ENCODE measurements at places on chromosomes 4 and X.
A peak's percentile ranks its signal among the peaks of the same experiment; 100 is the strongest.

DNA sequence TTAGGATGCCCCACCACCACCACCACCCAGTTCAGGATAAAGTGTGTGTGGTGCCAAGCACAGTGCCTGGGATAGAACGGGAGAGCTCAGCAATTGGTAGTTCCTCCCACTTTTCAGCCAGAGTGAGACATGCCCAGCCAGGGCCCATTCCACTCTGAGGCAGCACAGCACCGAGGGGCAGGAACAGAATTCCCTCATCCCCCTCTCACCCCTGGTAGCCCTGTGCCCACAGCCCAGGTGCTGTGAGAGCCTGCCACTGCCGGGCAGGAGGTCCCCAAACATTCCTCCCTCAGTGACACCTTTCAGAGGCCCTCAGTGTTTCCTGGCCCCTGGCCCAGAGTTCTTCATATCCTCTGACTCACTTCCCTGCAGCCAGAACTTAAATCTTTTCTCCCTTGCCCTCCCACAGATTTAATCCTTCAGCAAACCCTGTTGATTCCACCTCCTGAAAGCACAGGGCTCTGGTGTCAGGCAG, 8.1 kb downstream of the RIPPLY1 start:
- H3K27ac ChIP-seq, result peak overlapping the region; percentile 86
- no peaks in the 10 kb centered on the region for H3K36me3 ChIP-seq
- H3K4me1 ChIP-seq, result peaks cover 6% of the 10 kb centered on the region
- peaks cover 42% of the 10 kb centered on the region for H3K27me3 ChIP-seq

- no peaks in the 10 kb centered on the region for H3K36me3 ChIP-seq
- no peaks in the 10 kb centered on the region for H3K27me3 ChIP-seq
- no peak for DNase-seq
Observed at GRCh38 chrX:3728454-3728853, 15.0 kb upstream of the PRKX start.

DNA sequence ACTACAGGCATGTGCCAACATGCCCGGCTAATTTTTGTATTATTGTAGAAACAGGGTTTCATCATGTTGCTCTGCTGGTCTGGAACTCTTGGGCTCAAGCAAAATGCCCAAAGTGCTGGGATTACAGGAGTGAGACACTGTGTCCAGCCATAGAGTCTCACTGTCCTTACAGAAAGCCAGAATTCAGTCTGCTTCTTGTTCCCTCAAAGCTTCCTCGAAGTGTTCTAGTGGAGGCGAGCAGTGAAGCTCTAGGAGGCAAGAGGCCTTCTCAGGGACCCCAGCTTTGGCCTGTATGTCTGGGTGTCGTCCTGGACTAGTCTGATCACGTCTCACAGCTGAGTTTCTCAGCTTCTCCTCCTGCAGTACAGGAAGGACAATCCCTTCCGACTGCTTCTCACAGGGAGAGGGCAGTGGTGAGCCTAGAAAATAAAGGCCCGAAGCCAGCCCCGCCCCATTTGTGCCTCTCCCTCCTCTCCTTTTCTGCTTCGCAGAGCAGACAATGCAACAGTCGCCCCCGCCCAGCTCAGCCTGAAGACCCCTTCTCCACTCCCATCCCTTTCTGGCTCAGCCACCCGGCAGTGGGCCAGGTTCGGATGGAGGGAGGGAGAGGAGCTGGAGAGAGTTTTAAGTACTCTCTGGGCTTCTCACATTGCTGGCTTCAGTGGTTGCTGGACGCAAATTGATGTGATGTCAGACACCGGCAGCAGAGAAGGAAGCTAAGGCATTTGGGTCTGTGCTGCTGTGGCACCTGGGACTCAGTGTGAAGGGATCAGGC, 11.1 kb upstream of the FAM3A start:
- DNase-seq, result peak; percentile 84
- H3K27ac ChIP-seq, result peak overlapping the region; percentile 96
- H3K4me1 ChIP-seq, result peaks cover 16% of the 10 kb centered on the region
- peaks cover under 1% of the 10 kb centered on the region for H3K36me3 ChIP-seq

- no peak overlapping the region for H3K4me3 ChIP-seq
- H3K36me3 ChIP-seq, result no peaks in the 10 kb centered on the region
- no peak for DNase-seq
- no peaks in the 10 kb centered on the region for H3K4me1 ChIP-seq
- H3K27me3 ChIP-seq, result no peaks in the 10 kb centered on the region
Observed at GRCh38 chrX:111886678-111887077, 10.7 kb downstream of the TRPC5OS start.

GRCh38 chr4:24850674-24851073, 55.3 kb downstream of the SOD3 start:
- H3K4me1 ChIP-seq, result peaks cover 9% of the 10 kb centered on the region
- H3K36me3 ChIP-seq, result peaks cover 5% of the 10 kb centered on the region
- H3K27me3 ChIP-seq, result no peaks in the 10 kb centered on the region
- peak; percentile 82 for DNase-seq

- peaks cover 12% of the 10 kb centered on the region for H3K4me1 ChIP-seq
- no peaks in the 10 kb centered on the region for H3K36me3 ChIP-seq
- DNase-seq, result no peak
- no peak overlapping the region for H3K4me3 ChIP-seq
Observed at GRCh38 chrX:24999511-24999910, 16.3 kb downstream of the ARX start.

DNA sequence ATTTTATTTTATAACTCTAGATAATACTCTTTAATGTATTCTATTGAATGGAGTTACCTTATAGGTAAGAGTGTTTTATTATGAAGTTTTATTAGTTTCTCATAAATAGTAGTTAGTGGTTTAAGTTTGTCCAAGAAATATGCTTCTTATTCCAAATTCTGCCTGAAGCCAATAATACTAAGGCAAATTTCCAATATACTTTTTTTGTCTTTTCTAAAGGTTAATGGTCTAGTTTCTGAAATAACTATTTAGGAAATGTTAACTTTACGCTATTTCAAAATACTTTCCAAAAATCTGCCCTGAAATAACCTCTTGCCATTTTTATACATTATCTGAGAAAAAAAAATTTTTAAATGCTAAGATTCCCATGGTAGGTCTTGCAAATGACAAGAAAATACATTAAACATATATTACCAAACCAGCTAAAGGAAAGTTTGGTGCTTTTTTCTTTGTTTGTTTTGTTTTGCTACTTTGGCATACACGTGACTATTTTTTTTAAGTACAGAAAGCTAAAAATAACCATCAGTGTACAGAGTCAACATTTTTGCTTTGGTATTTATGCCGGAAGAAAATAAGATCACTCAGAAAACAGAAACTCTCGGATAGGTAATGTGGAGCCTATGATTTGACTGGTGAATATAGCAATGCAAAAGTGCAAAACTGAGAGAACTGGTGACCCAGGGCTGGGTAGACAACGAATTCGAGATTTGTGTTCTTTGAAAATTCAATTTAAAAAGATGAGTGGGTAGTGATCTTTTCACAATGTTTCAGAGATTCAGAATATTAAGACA, 29.8 kb downstream of the PCDH18 start:
- H3K27ac ChIP-seq, result no peak overlapping the region
- H3K36me3 ChIP-seq, result no peaks in the 10 kb centered on the region
- no peak overlapping the region for H3K4me3 ChIP-seq

- H3K4me1 ChIP-seq, result no peaks in the 10 kb centered on the region
- DNase-seq, result peak; percentile 82
- H3K27me3 ChIP-seq, result no peaks in the 10 kb centered on the region
- peak within 1 kb of the TSS; percentile 95 for H3K4me3 ChIP-seq
Observed at GRCh38 chr4:158768555-158769174, at the start of gene FNIP2. TSS of gene FNIP2 (plus strand) at chr4:158769026. CDS start at chr4:158769213, 187 bp downstream.

DNA sequence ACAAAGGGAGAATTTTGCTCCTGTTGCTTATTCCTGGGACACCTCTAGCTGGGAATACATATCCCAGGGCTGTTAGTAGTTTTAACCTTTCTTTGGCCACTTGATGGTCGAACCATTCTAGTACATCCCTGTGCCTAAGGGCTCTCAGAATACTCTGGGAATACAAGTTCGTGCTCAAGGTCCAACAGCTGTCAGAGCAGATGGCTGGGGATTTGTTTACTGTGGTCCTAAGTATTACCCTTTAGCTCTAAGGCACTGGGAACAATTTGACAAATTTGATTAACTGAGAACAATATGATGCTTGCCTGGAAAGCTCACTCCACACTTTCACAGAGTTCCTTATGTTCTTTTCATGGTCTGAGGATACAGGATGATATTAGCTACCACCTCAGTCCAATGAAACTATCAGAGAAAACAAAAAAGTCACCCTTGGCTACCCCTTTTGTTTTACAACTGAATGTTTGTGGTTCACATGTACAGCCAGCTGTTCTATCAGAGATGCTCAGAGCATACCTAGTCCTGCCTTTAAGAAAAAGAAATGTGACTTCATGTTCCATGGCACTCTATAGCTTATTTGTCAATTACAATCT, 47.4 kb upstream of the PHOX2B start:
- H3K4me1 ChIP-seq, result peaks cover 3% of the 10 kb centered on the region
- no peaks in the 10 kb centered on the region for H3K36me3 ChIP-seq
- no peak for DNase-seq

DNA sequence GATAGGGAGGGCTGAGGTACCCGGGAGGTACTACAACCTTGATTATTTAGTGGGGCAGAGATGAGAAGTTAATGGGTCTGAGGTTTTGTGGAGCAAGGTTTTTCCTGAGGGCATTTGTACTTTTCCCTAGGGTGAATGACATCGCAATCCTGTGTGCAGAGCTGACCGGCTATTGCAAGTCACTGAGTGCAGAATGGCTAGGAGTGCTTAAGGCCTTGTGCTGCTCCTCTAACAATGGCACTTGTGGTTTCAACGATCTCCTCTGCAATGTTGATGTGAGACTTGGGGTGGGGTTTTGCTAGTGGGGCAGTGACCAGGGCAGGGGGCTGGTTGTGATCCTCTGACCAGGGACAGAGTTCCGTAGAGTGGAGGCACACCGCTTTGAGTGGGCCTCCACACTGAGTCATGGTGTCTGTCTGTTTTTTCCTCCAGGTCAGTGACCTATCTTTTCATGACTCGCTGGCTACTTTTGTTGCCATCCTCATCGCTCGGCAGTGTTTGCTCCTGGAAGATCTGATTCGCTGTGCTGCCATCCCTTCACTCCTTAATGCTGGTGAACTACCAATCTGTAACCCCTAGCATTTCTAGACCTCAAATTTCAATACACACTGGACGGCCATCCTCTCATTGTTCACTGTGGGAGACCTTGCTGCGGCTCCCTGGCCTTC, 9.9 kb downstream of the MED12 start:
- H3K4me3 ChIP-seq, result no peak overlapping the region
- DNase-seq, result peak; percentile 54
- peaks cover 2% of the 10 kb centered on the region for H3K4me1 ChIP-seq
- H3K27ac ChIP-seq, result peak overlapping the region; percentile 45
- H3K27me3 ChIP-seq, result no peaks in the 10 kb centered on the region
- peaks cover 76% of the 10 kb centered on the region for H3K36me3 ChIP-seq

GRCh38 chrX:47523297-47523696, 37.7 kb upstream of the ARAF start:
- no peaks in the 10 kb centered on the region for H3K36me3 ChIP-seq
- DNase-seq, result peak; percentile 71
- no peak overlapping the region for H3K27ac ChIP-seq
- H3K4me1 ChIP-seq, result peaks cover 2% of the 10 kb centered on the region

GRCh38 chr4:2742823-2743517, 13.2 kb downstream of the TNIP2 start:
- H3K27me3 ChIP-seq, result no peaks in the 10 kb centered on the region
- no peak overlapping the region for H3K27ac ChIP-seq
- peaks cover 60% of the 10 kb centered on the region for H3K36me3 ChIP-seq
- H3K4me3 ChIP-seq, result no peak overlapping the region
- no peak for DNase-seq

DNA sequence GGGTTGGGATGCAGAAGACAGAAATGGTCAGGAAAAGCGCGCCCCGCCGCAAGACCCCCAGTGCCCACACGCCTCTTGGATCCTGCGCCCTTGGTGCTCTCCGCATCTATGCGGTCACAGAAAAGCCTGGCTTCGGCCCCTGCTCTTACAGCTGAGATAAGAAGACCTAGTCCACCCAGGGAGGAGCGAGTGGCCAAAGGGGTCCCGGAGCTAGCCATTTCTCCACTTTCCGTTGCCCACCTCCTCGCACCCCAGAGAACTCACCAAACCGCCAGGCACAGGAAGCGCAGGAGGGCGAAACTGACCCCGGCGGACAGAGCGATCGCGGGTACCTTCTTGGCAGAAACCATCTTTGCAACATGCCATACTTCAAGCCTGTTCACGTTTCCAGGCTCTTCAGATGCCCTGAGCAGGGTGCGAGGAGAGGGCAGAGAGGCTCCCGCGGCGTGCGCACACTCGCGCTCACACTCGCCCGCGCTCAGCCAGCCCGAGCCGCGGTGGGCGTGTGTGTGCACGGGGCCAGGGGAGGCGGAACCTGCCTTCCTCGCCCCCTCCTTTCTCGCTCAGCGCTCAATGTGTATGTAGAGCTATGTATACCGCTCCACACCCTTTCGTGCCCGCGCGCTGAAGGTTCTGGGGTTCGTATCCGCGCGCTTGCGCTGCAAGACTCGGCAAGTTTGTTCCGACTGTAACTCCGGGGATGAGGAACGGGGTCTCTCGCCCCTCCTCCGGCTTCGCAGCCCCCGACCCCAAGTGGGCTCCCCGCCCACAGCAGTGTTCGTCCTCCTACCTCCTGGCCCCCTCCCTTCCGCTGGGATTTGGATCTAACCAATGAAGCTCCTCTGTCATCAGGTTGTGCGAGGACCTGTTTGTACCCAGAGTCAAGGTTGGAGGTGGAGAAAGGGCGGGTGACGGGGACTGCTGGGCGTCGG, at the start of gene GABRA4:
Gene GABRA4 (minus strand): TSS at position 507 of the 932 bp plus-strand sequence. CDS start 157 bp downstream, at position 350.
- no peak within 1 kb of the TSS for H3K27ac ChIP-seq
- H3K4me1 ChIP-seq, result peaks cover 14% of the 10 kb centered on the region
- DNase-seq, result peak; percentile 31
- H3K27me3 ChIP-seq, result peaks cover 53% of the 10 kb centered on the region
- peak within 1 kb of the TSS; percentile 60 for H3K4me3 ChIP-seq

DNA sequence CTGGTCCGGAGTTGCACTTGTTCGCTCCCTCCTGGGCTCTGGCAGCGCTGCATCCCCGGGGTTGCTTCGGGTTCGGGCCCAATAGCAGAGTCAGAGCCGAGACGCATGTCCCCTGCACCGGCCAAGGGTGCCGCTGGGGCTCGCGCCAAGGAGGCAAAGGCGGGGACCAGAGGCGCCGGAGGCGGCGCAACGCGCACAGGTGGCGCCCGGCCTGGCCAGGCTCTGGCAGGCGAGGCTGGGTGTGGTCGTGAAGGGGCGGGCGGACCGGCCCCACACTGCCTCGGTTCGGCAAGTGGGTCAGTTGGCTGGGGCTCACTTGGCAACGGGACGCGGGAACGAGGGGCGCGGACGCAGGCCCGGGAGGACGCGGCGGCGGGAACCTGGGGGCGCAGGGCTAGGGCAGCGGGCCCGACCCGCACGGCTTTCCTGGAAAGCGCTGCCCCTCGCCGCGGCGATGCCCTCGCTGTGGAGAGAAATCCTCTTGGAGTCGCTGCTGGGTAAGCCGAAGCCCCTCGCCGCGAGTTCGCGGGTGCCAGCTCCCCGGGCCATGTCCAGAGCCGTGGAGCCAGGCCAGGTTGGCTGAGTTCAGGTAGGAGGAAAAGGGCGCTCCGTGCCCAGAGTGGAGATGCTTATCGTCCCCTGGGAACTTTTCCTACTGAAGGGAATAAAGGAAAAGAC, at the start of gene CWH43:
Gene CWH43 (plus strand): TSS at position 300 of the 678 bp plus-strand sequence. CDS start 155 bp downstream, at position 455.
- H3K4me1 ChIP-seq, result peaks cover 5% of the 10 kb centered on the region
- H3K4me3 ChIP-seq, result no peak within 1 kb of the TSS
- H3K36me3 ChIP-seq, result no peaks in the 10 kb centered on the region

GRCh38 chrX:121254336-121254735, 206.9 kb downstream of the GLUD2 start:
- H3K36me3 ChIP-seq, result no peaks in the 10 kb centered on the region
- no peaks in the 10 kb centered on the region for H3K27me3 ChIP-seq
- DNase-seq, result no peak
- no peak overlapping the region for H3K4me3 ChIP-seq
